Myocyte (in vitro differentiated cells): ENCODE measurements at places on chromosomes 4 and X.

GRCh38 chrX:1449823-1450149 is 2.9 kb downstream of the ASMTL start:
- no peak for DNase-seq

DNA sequence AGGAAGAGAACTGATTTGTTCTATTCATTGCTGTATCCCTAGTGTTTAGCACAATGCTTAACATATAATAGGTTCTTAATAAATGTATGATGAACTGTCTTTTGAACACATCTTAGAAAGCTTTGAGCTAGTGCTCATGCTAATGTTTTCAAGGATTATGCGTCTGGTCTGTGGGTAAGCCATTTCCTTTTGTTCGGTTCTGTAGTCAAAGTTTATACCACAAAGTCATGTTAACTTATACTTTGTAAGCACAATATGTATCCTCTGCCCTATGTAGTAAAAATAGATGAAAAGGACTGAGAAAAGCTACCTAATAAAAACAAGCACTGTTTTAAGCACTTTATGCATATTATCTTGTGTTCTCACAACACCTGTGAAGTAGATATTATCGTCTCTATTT is 301.9 kb downstream of the GLUD2 start:
- no peak for DNase-seq

DNA sequence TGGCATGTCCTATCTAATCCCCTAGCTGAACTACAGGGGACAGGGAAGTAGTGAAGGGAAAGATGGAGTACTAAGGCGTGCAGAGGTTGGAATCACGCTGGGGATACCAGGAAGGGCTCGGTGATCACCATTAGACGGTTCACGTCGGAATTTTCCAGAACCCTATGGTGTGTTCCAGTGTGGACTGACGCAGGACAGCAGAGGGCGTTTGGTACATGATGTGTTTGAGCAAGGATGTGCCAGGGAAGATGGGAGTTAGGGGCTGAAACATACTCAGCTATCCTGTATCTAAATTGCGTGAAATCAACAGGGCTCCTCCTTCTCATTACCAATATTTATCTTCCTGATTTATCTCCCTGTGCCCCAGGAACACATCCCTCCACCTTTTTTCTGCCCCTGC is 33.7 kb downstream of the PRPS2 start:
- DNase-seq, result no peak

GRCh38 chr4:99215521-99215920 is 3.5 kb downstream of the ADH6 start:
- peak; percentile 1 for DNase-seq

DNA sequence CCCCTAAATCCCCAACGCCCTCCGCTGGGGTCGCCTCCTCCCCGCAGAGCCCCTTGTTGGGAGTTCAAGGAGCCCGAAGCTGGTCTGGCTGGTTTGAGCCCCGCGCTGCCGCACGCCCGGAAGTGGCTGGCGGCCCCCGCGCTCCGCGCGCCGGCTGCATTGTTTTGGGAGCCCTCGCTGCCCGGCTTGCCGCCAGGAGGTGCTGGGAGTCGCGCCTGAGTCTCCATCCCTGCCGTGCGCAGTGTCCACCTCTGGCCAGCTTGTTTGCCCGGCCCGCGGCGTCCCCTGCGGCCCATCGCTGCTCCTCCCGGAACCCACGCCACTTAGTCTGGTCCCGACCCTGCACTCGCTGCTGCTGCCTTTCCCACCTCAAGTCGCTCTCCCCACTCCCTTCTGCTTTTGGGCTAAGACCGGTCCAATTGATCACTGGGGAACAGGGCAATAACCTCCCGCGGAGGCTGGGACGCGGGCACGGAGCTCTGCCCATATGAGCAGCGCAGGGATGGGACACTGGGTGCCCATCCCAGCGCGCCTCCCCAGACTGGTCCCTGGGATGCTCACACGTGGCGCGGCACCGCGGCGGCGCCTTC is 2.2 kb upstream of the SFRP2 start:
- no peak for DNase-seq

- no peak for DNase-seq
Observed at GRCh38 chr4:155408796-155409195, 32.0 kb upstream of the MAP9 start.
